ENCODE measurements at places on chromosomes 3 and 15.

DNA sequence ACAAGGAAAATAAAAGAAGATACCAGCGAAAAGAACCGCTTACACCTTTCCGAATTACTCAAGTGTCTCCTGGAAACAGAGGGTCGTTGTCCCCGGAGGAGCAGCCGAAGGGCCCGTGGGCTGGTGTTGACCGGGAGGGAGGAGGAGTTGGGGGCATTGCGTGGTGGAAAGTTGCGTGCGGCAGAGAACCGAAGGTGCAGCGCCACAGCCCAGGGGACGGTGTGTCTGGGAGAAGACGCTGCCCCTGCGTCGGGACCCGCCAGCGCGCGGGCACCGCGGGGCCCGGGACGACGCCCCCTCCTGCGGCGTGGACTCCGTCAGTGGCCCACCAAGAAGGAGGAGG lies 325 bp downstream of the ALCAM start:
- no peak for DNase-seq

GRCh38 chr3:15808679-15809310 lies 11.0 kb upstream of the ANKRD28 start:
- DNase-seq, result no peak

DNA sequence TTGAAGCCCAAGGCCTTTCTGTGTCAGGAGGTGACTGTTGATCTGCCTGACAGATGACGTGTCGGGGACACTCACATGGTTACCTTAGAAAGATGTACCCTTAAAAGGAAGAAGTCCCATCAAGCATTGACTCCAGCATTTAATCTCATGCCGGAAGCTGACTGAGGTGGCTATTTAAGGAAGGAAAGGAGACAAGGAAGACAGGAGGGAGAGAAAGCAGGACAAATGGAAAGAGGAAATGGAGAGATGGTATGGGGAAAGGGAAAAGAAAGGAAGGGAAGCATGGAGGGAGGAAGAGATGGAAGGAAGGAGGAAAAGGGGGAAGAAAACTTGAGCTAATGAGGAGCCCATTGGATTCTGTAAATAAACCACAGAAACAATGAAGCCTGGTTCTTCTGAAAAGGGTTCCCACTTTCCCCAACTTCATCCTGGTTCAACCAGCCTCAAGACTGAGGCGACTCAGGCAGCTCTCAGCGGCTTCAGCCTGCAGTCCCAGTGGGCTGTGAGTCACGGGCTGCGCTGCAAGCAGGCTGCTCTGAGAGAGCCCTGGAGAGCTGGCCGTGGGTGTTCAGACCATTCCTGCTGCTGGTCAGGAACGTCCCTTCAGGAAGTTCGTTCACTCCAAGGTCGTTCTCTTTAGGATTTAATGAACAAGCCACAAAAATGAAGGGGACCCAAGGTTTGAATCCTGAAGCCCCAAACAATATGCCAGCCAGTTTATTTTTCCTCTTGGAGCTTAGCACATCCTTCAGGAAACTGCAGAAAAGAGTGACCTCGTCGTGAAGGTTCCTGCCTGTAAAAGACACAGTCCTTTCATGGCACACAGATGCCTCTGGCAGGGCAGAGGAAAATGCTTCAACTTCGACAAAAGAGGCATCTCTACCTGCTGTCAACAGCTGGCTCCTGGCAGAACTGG lies 69.6 kb upstream of the THBS1 start:
- DNase-seq, result no peak

- DNase-seq, result no peak
These were observed 74.2 kb upstream of the GCNT3 start for GRCh38 chr15:59537403-59537802.

- DNase-seq, result no peak
These were observed 25.9 kb downstream of the SMAD3 start for GRCh38 chr15:67091071-67091979.

- DNase-seq, result no peak
These were observed 40.8 kb downstream of the TMEM45A start for GRCh38 chr3:100533176-100533575.

DNA sequence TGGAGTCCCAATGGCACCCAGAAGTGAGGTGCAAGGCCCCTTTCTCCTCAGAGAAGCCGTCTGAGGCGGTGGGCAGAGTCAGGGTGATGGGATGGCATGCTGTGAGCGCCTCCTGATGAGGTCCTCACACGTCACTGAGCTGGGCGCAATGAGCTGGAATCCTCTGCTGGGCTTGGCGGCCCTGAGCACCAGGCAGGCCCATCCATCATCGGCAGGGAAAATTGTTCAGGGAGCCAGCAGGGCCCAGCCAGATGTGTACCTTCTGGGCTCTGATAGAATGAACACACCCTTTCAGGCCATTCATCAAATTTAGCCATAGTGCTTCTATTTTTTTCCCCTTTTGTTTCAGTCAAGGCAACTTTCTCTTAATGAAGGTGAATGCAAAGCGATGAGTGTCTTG lies 43.7 kb downstream of the FAM3D start:
- DNase-seq, result no peak

DNA sequence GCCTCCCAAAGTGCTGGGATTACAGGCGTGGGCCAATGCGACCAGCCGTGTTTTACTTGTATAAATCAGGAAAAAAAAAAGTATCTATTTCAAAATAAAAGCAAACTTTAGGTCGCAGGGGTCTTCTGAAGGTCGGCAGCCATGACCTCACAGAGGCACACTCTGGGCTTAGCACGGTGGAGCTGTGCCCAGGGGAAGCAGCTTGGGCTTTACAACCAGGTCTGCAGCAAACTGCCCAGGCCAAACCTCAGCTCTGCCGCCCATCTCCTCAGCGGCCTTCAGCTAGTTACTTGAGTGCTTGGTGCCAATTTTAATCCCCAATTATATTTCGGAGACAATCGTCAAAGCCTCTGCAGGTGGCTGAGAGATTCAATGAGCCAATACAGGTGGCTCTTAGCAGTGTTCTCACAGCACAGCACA lies 30.1 kb downstream of the ZDHHC19 start:
- DNase-seq, result no peak

GRCh38 chr3:122390665-122391064 lies 6.7 kb downstream of the FAM162A start:
- no peak for DNase-seq

Measured in D721Med (cell line).